ENCODE measurements at places on chromosomes 13 and 19. TPM values are rescaled to one million over a fixed set of nuclear protein-coding genes. Genes with fewer than 3 reads are reported as not detected.

MYPOP gene
- 12.5 TPM for total RNA-seq

DNA sequence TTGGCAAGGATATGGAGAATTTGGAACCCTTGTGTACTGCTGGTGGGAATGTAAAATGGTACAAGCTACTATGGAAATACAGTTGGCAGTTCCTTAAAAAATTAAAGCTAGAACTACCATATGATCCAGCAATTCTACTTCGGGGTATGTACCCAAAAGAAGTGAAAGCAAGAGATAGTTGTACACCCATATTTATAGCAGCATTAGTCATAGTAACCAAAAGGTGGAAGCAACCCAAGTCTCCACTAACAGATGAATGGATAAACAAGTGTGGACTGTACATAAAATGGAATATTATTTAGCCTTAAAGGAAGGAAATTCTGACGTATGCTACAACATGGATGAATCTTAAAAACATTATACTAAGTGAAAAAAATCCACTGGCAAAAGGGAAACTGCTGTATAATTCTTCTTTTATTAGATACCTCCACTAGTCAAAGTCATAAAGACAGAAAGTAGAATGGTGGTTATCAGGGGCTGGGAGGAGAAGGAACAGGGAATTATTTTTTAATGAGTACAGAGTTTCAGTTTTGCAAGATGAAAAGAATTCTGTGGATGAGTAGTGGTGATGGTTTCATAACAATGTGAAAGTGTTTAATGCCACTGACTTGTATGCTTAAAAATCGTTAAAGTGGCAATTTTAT is 141.6 kb downstream of the RXFP2 start:
- DNase-seq: no peak

GRCh38 chr19:14248578-14249011 is 42.6 kb upstream of the ADGRL1 start:
- no peak for DNase-seq

DNA sequence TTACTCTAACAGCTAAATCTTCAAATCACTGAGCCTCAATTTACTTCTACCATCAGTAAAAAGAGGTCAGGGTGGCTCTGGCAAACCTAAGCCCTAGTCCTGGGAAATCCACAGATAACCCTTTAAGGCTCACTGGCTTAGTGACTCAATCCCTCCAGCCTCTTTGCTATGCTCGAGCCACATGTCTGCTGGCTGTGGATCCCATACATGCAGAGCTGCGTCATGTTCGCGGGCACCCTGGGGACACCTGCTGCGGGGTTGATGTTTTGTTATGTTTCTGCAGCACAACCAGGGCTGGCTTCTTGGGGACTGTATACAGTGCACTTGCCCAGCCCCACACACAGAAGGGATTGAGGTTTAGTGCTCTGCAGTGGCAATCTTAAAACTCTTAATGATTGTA is 41.6 kb upstream of the C13orf42 start:
- no peak for DNase-seq

Measured in chondrocyte (in vitro differentiated cells).